ENCODE measurements at places on chromosomes 5 and 9.

DNA sequence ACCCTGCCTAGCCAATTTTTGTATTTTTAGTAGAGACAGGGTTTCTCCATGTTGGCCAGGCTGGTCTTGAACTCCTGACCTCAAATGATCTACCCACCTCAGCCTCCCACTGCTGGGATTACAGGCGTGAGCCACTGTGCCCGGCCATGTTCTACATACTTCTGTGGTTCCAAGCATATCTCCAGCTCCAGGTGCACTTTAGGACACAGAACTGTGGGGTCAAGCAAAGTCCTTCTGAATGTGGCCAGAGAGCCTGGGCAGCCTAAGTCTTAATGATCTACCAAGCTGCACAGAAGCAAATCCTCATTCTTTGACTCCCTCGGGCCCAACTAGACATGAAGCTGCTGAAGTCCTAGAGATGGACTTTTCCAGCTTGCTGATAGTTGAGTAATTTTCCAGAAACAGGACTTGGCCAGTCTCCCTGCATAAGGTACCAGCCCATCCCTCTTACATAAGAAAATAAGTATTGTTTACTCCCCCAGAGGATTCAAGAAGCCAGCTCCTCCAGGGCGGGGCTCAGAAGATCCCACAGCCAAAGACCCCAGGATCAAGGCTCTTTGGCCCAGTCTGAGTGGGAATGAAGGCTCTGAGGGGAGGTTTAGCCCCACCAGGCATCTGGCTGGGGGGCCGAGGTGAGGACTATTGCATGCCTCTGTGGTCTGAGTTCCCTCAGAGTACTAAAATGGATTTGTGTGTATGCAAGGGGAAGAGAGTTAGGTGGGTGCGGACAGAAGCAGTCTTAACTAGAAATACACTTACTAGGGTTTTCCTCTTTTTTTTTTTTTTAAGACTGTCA lies 8.7 kb downstream of the CLTB start:
- DNase-seq, result no peak

GRCh38 chr9:134029248-134030226 lies 4.3 kb downstream of the BRD3OS start:
- DNase-seq, result no peak

- DNase-seq, result no peak
Measured at GRCh38 chr5:50553560-50553984, 112.5 kb upstream of the EMB start.

DNA sequence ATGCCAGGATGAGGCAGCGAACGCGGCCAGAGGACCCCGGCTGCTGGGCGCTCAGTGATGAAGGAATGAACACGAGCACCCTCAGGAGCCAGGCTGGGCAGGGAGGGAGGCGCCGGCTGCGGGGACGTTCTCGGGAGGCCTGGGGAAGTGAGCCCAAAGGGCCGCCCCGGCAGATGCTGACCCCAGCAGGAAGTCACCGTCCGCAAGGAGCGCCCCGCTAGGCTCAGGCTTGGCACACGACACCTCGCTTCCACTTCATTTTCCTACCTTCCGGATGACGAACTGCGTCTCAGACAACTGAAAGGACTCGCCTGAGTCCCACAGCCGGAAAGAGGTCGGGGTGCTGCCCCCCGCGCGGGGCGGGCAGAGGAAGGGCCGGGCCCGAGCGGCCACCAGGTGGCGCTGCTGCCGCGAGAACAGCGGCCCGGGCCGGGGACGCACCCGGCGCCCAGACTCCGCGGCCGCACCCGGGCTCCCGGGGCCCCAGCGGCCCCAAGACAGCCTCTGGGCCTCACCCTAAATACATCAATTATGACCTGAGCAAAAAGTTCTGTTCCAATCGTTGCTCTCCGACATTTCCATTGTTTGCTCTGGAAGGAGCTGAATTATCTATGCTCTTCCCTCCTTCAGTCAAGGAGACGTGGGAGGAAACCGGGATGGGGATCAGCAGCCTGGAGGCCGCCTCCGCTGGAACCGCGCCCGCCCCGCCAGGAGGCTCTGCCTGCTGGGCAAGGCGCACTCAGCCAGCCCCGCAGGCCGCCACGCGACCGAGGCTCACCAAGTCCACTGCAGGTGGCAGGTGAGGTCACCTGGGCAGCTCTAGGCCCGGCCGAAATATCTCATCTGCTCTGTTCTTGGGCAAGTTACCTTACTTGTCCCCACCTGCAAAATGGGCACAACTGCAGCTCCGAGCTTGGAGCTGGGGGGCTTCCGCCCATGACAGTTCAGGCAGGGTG lies 107.0 kb downstream of the ZNF354C start:
- DNase-seq, result no peak

DNA sequence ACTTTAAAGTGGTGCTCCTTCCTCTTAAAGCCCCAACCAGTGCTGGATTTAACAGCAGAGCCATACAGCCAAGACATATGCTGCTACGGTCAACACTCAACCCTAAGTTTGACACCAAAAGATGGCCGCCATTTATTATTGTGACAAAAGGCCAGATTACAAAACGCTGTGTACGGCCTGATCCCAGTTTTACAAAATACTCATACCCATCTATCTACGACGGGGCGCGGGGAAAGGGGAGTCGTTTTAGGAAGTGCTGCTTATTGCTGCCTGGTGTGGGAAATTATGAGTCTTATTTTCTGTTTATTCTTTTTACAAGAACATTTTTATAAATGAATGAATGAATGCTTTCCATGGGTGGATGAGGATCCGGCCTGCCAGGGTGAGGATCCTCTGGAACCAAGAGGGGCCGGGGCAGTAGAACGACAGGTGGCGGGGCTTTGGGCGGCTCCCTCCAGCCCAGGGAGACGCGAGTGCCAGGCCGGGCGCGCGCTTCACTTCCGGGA lies 457 bp upstream of the IDNK start:
- no peak for DNase-seq

- DNase-seq, result no peak
Measured at GRCh38 chr5:56482363-56482762, 249.2 kb upstream of the ANKRD55 start.

DNA sequence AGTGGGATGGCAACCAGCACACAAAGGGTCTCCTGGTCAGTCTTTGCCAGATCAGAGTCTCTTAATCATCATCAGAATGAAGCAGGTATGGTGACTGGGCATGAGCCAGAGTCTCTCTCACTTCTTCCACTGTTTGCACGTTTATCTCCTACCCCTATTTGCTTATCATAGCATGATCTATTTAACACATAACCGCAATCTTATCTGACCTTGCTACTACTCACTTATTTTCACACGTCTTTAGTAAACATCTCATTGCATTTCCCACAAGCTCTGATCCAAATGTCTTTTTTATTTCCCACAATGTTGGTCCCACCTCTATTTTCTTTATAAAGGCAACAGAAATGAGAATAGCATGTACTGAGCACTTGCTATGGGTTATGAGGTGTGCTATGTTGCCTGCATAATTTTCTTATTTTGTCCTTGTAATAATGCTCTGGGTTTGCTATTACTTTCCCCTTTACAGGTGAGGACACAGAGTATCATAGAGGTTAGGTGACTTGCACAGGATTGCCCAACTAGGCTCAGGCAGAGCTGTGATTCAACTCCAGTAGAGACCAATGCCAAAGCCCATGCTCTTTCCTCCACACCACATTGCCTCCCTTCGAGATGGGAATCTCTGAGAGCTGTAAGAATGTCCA lies 39.7 kb upstream of the IL7R start:
- no peak for DNase-seq

DNA sequence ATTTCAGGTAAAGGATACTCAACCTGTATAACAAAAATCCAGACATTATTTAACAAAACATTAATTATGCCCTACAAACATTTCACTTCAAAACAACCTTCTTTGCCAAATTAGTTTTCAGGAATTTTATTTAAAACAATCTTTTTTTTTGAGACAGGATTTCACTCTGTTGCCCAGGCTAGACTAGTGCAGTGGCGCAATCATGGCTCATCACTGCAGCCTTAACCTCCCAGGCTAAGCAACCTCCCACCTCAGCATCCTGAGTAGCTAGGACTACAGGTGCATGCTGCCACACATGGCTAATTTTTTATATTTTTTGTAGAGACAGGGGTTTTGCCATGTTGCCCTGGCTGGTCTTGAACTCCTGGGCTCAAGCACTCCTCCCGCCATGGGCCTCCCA lies 3.9 kb downstream of the FNIP1 start:
- DNase-seq, result no peak

DNA sequence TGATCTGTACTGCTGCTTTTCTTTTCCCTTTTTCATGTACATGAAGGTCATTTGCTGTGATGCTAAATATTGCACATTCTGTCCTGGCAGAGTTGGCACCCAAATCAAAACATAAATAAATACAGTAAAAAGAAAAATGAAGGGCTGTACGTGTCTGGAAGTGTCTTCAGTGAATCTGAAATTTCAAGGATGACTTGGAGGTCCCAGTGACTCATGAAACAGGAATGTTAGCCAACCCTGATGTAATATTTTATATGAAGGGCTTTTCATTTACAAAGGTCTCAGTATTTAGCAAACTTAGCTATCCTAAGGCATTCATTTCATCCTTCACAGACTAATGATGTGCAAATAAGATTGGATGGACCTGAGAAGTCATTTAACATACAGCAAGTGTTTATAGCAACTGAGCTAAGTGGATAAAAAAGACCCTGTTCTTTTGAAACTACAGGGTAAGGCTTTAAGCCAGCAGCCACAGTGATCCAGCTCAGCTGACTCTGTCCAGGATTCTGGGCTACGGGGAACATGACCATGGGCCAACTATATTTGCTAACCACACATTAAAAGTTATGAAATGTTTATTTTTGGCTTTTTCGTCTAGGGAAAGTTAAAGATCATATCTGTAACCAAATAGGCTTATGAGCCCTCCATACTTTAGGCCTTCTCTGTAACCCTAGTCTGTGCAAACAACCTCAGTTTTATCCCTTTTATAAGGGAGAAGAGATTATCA lies 104.0 kb upstream of the DMRTA1 start:
- DNase-seq, result no peak

DNA sequence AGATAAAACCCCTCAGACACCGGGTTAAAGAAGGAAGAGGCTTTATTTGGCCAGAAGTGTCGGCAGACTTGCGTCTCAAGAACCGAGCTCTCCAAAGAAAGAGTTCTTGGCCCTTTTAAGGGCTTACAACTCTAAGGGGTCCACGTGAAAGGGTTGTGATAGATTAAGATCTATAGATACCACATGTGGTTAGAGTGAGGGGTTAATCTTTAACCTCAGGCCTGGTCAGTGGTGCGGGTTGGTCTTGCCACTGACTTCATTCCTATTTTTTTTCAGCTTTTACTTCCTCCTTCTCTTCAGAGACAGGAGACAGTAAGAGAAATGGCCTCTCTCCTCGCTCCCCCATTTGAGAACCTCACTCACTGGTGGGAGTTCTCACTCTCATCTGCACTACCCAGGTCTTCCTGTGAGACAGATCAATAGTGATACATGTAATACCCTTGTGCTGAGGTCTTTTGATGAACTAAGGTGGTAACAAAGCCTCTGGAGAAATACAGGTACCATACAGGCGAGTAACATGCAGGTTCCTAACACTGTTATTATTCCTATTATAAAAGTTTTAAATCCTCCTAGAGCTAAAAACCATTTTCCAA lies 52.4 kb upstream of the COX7C start:
- no peak for DNase-seq

DNA sequence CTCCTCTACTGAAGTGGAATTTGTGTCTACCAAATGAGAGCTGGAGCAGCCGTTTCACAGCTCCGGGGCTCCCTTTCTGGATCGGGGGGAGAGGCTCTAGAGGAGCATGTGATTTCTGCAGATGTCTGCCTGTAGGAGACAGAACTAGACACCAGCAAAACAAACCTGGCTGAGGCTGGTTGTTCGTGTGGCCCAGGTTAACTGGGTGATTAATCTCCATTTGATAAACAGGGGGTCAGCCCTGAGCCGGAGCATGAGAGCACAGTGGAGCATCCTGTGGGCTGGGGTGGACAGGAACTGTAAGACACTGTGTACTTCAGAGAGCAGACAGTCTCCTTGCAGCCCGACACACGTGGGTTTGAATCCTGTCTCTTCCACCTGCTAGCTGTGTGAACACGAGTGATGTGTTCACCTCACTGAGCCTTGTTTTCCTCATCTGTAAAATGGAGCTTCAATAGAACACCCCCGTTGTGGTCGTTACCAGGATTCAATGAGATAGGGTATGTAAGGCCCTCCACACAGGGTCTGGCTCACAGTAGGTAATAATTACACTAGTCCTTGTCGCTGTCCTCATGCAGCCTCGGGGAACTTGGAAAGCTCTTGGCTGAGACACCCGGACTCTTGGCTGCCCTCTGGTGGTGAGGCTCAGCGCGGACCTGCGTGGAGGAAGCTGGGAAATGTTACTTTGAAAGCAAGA lies 12.9 kb downstream of the CXCL14 start:
- no peak for DNase-seq

DNA sequence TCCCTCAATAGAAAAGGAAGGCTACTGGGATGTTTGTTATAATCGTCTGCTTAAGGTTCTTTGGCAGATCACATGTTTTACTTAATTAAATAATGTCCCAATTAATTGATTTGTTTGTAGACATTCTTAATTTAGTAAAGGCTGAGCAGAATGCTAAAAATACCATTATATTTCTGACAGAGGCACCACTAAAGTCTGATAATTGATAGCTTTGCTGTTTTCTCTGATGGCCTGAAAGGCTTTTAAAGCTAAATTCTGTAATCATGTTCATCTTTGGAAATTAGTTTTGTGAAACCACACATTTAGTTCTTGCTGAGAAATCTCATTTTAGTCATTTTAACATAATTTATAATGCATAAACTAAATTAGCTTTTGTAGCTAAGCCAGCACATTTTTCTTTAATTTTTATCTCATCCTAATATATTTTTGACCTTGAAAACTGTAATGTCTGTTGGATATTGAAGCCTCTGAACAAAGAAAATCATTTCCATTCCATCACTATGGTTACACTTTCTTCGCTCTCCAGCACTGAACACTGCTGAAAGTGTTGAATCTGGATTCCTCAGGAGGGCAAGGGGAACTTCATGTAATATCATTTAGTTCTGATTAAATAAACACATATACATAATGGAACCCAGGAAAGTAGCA lies 329.4 kb downstream of the ELAVL2 start:
- DNase-seq, result no peak

- no peak for DNase-seq
Measured at GRCh38 chr5:116378777-116379121, 195.9 kb downstream of the SEMA6A start.

DNA sequence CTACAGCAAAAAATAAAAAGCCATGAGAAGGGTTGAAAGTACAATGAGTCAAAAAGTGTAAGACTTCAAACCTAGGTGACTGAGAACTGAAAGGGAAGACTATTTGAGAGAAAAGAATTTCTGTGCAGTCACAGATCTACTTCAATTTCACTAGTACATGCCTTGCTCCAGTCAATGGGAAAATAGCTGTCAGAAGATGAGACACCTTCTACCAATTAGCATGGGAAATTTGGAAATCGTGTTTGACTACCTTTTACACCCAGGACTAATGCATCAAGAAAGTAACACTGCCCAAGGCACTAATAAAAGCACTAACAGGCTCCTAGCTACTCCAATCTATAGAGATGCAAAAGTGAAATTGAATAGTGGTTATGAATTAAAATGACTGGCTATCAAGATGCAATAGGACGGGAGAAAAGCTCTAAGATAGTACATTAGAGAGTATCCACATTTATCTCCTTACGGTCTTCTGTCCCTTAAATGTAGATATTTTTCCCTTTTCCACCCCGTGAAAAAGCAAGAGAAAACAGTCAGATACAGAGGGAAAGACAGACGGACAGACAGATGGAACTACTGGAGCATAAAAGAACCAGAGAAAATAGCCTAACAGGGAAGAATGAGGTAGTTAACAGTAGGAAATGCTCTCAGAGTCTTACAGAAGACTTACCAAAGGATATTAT lies 15.2 kb downstream of the ERP44 start:
- no peak for DNase-seq

Measured in NCI-H187 (cell line).